ENCODE measurements at places on chromosomes 5 and 9.

GRCh38 chr5:93658044-93658443 is 75.0 kb downstream of the NR2F1 start:
- DNase-seq: no peak

- DNase-seq: no peak
Observed at GRCh38 chr9:108441726-108442125, 414.1 kb downstream of the ACTL7B start.

GRCh38 chr9:90953200-90953599 is 151.6 kb downstream of the SYK start:
- no peak for DNase-seq

GRCh38 chr5:109697339-109697738 is 7.6 kb downstream of the MAN2A1 start:
- DNase-seq: no peak

GRCh38 chr5:66717455-66718373 is 121.5 kb downstream of the MAST4 start:
- DNase-seq: no peak

- DNase-seq: no peak
Observed at GRCh38 chr5:173866858-173867679, 21.1 kb upstream of the CPEB4 start.

DNA sequence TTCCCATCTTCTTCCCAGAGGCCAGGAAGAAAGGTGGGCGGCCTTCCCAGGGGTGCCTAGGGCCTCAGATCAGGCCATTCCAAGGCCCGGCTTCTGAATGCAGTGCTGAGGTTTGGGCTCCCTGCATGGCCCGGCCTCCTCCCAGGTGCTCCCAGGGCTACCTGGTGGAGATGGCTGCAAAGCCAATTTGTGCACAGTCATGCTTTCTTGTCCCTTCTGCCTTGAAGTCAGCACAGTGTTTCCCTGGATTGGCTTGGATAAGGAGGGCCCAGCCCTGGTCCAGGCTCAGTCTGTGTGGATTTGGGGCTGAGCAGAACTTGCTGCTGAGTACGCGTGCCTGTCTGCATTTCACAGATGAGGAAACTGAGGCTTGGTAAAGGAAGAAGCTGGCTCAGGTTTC is 72.5 kb downstream of the RXRA start:
- DNase-seq: no peak

DNA sequence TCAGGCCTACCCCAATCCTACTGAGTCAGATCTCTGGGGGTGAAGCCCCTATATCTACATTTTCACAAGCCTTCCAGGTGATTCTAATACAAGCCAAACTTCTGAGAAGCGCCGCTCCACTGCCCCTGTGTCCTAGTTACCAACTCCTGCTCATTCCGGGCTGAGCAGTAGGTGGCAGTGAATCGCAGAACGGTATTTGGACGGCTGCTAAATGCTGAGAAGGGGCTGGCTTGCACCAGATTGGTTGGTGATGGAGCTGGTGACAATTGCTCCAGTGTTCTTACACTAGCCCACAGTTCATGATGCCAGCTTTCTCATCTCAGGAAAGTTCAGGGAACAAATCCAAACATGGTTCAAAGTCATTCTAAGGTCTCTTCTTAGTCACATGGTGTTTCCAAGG is 31.1 kb upstream of the FGF1 start:
- peak; percentile 37 for DNase-seq

DNA sequence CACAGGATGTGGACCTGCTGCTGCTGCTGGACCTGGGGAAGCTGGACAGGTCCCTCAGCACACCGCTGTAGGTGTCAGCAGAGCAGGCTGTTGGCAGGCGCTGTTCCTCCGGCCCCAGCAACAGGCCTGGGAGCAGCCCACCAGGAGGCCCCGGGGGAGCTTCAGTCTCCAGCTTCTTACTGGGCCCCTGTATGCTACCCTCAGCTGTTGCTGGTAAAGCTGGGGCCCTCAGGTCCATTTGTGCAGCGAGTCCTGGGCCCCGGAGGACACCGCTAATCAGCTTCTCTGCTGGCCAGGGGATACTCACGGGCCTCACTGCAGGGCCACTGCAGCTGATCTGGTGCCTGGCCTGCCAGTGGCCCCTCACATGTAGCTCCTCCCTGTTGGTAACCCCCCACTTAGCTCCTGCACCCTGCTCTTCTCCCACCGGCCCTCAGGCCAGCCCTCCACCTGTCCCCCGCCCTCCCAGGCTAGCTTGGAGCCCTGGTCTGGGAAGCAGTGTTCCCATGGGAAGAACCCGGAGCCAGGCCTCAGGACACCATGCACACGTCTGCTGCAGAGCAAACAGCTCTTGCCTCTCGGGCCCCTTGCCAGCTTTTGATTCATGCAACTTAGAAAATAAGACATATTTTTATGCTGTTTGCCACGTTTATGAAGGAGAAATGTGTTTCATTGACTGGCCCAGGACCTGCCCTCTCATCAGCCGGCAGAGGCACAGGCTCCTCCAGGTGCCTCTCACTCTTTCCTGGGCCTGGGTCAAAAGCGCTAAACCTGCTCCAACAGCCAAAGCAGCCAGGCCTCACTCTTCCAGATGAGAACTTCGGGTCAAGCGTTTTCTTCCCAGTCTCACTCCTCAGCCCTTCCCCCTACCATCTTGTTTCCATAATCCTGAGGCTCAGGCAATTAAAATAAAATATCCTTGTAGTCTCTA is 61.0 kb upstream of the ADAMTS2 start:
- no peak for DNase-seq

DNA sequence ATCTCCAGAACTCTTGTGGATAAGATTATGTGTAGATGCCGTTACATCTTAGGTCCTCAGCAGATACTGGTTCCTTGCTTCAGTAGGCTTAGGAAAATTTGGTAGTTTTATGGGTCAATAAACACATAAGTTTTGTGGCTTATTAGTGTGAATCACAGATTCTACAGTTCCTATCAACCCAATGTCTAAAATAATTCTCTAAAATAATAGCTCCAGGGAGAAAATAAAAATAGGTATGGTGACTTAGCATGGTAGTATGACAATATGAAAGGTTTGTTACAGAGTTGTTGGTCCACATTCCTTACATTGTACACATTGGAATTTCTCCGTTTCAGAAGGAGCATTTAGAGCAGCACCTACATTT is 91.7 kb downstream of the AOPEP start:
- no peak for DNase-seq

DNA sequence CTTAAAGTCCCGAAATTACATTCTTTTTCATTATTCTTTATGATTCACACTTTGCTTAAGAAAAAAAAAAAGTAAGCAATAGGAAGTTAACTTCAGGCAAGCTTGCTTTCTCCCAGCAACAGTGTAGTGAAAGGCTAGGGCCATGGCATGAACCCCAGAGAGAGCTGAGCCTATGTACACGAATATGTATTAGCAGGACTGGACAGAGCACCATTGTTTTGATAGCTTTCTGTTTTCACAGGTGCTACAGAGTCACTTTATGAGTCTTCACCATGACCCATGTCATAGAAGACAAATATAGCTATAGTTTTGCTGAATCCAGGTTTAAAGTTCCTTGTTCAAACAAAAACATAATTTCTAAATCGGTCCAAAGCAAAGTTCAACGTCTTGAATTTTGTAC is 199.2 kb downstream of the ADAMTSL1 start:
- DNase-seq: no peak

- no peak for DNase-seq
Observed at GRCh38 chr9:82488313-82489200, 500.0 kb downstream of the SPATA31D1 start.

GRCh38 chr9:25449503-25449902 is 228.7 kb downstream of the TUSC1 start:
- DNase-seq: no peak

DNA sequence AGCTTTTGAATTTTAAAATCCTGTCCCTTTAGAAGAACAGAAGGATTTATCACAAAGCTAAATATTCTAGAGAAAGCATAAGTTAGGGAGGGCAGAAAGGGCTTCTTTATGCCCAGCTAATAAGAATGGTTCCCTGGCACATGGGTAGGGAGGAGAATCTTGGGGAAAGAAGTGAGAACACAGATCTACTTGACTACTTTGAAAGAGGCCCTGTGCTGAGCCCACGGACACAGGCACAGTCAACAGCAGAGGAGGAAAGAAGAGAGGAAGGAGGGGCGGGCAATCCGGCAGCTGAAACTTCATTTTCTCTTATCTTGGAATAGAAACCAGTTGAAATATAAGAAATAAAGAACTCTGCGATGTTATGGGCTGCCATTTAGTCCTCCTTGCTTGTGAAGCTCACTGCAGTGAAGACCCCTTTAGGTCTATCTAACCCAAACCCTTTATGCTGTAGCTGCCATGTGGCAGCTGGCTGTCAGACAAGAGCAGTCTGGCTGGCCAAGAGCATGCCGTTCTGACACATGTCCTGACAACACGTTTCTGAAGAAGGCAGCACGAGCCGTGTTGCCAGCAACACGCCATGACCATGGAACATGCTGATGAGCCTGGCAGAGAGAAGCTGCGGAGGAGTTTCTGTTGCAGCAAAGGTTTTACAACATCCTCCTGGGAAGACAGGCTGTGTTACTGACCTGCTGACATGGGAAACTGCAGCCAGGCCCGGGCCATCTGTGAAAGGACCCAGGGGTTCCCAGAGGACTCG is 34.2 kb downstream of the ABLIM3 start:
- no peak for DNase-seq

DNA sequence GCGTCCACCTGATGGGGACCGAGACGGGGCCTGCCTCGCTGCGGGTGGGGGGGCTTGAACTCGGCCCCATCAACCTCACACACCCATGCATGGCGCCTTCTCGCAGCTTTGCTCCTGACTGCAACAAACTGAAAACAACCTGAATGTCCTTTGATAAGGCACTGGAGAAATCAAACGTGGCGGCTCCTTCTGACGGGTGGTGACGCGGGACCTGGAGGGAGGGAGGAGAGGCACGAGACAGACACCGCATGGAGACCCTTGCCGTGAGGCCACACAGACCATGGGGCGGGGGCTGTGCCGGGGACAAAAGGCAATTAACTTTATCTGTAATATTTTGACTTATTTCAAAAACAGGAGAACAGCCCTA is 48.6 kb downstream of the NACC2 start:
- DNase-seq: no peak

DNA sequence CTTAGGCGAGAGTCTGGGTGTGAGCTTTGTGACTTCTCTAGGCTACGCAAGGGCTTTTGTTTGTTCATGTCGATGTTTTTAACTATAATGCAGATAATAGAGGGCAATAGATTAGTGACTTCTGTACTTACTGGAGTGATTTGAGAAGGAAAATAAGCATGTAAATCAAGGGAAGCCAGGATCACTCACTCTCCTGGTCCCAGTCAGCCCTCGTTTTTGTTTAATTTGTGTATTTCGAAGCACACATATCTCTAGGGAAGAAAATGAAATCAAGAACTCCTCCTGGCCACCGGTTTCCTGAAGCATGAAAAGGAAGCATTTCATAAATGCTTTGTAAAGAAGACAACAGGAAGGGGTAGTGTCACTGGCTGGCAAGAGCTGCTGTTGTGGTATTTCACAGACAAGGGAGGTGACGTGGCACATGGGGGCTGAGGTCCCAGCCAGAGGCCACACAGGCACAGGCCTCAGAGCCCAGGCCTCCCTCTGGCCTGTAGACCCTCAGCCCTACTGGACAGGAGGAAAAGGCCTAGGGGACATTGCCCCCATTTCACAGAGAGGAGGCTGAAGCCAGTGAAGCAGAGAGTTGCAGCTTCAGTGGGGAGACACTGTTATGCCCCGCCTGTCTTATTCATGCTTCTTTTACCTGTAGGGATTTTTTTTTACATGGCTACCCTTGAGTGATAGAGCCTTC is 34.1 kb downstream of the IRF1 start:
- peak; percentile 42 for DNase-seq

GRCh38 chr5:149453618-149454415 is 74.7 kb upstream of the IL17B start:
- DNase-seq: no peak

DNA sequence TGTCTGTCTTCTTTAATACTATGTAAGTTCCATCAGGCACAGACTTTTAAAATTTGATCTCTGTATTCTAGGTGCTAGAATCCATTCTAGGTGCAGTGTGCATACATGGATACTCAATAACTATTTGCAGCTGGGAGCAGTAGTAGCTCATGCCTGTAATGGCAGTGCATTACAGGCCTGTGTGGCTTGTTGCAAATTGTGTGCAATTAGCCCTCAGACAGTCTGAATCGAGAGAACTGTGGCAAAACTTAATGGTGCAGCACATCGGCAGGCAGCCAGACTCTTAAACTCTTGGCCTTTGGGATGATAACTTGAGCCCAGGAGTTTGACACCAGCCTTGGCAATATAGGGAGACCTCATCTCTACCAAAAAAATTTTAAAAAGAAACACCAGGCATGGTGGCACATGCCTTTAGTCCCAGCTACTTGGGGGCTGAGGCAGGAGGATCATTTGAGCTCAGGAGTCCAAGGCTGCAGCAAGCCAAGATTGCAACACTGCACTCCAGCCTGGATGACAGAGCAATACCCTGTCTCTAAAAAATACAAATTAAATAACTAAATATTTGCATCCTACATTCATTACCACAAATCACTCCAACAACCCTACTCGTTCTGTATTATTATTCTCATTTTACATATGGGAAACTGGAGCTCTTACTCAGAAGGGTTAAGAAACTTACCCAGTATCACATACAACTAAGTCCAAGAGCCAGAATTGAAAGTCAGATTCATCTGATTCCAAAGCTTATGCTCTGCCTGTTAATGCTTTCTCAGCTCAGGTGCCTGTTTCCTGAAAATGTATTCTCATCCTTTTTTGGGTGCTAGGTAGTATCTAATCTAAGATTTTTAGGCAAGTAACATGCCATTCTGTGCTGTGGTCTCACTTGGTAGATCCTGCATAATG is 30.1 kb downstream of the PRKACG start:
- no peak for DNase-seq

GRCh38 chr9:126411225-126411947 is 84.8 kb downstream of the MVB12B start:
- peak; percentile 68 for DNase-seq

DNA sequence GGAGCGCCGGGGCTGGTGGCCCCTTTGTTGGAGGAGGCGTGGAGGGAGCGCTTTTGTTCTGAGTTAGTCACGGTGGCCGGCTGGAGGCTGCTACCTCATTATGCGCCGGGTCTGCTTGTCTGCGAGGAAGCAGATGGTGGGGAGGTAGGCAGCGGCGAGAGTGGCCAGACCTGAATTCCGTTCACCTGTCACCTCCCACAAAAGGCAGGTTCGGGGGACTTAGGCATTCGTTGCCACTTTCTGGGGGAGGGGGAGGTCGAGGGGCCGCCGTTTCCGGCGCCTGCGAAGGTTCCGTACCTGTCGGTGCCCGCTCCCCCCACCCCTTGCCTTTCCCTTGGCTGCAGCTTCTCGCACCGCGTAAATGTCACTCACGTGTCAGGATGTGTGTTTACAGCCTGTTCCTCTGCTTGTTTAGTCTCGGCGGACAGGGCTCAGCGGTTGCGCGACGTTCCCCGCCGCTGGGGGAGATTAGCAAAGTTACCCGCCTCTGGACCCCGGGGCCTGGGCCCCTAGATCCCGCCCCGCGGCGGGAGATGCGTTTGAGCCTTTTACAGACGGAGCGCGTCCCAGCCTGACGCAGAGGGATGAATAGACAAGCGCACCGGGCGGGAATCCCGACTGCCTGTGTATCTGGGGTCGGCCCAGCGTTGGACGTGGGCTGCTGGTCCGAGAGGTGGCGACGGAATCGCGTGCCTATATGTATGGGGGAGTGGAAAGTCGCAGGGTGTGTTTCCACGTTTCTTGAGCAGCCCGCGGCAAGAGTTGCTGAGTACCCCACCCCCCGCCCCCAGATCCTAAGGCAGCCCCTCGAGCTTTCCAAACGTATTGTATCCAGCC is 2.7 kb upstream of the LHX2 start:
- no peak for DNase-seq

- no peak for DNase-seq
Observed at GRCh38 chr5:2023196-2023595, 140.5 kb upstream of the IRX4 start.

Data from GM10248 (cell line).